ENCODE measurements at places on chromosomes 5 and 9.

- no peak for DNase-seq
These were observed 65.3 kb upstream of the SMC2 start for GRCh38 chr9:104028827-104029226.

- no peak for DNase-seq
These were observed 468.7 kb downstream of the TLE4 start for GRCh38 chr9:80040457-80040856.

GRCh38 chr9:37904445-37905130, 661 bp upstream of the SLC25A51 start:
- no peak for DNase-seq

DNA sequence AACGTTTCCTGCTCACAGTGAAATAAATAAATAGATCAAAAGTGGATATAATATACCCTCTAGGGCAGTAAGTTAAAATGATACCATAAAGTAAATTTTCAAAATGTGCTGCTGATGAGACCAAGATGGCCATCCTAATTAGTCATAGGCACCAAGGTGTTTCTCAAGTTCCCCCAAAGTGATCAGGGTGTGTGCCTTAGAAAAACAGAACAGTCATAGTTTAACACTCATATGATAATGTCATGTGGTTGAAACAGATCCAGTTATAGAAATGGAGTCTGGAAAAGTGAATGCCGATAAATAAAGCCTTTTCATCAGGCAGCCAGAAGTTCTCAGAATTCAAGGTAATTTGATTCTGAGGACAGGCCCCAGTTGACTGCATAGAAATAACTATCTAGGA, 161.5 kb upstream of the CDKN2B start:
- no peak for DNase-seq

DNA sequence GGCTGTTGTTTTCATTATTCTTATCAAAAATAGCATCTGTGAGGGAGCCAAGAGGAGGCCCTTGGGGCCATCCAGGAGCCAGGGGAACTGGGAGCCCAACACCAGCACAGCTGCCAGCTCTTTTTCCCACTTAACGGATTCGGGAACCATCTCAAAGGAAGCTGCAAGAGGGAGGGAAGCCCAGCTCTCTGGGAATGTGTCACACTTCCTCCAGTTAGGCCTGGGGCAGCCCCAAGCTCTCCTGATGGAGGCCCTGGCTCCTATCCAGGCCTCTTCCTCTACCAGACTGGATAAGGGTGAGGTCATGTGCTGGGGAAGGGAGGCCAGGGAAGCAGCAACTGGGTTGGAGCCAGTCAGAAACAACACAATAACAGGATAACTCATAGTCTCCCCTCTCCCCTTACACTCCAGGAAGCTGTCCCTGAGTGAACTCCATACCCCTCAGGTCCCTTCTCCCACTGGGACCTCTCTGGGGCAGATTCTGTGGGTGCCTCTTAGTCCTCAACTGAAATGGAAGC, 12.7 kb downstream of the CSF2 start:
- DNase-seq = no peak

DNA sequence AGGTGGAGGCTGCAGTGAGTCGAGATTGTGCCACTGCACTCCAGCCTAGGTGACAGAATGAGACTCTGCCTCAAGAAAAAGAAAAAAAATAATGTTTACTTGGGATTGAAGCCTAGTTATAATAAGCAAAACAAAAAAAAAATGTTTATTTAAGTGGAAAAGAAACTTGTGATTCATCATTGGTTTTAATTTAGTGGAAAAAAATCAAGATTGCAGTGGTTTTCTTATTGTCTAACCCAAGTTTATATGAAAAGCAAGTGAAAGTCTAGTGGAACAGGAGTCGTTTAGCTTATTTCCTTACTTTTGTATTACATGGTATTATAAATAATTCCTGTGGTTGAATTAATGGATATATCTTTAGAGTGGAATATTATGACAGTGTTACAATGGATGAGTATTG, 8.4 kb downstream of the CNOT8 start:
- DNase-seq = no peak

GRCh38 chr5:83172655-83173054, 95.3 kb downstream of the XRCC4 start:
- DNase-seq = no peak

- DNase-seq = no peak
These were observed 89.3 kb downstream of the COL5A1 start for GRCh38 chr9:134730761-134731496.

DNA sequence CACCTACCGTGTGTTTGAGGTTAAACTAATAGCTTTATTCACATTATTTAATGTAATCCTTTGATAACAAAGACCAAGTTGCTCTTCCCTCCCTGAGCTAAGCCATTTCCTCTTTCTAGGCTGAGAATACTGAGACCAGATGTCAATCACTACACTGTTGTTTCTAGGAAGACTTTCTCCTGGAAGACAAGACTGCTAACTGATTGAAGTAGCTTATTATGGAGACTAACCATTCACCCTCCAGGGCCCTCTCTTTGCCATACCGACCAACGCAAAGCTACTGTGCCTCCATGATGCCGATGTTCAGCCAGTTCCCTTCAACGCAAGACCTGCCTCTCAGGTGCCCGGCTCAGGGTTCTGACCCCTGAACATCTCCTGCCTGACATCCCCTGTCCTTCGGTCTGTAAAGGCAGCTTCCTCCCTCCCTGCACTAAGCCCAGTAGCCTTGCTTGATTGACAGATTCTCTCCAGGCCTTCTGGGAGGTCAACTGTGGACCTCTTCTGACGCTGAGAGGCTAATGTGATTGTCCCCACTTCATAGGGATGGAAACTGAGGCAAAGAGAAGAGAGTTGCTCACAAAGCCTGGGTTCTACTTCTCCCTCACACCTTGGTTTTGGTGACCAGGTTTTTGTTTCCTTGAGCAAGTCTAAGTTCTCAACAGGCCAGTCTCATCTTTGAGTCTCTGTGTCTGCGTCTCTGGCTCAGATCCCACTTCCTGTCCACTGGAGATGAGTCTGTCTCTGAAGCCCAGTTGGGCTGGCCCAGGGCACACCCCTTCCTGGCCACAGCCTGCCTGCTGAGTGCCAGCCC, 259.7 kb upstream of the IRX2 start:
- no peak for DNase-seq

DNA sequence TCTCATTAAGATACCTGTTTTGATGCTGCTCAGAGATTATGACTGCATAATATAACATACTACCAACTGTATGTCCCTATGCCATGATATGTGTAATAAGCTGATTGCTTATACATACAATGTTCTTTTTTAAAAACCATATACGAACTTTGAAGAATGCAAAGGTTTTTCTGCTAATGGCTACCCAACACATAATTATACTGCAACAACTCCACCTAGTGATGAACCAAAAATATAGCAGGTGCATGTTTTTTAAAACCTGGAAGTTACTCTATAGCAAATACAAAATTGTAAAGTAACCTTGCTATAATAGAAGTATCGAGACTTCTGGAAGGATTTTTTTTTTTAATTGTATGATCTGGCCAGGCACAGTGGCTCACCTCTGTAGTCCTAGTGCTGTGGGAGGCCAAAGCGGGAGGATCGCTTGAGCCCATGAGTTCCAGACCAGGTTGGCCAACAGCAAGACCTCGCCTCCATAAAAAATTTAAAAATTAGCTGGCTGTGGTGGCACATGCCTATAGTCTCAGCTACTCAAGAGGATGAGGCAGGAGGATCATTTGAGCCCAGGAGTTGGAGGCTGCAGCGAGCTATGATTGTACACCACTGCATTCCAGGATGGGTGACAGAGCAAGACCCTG, 49.1 kb downstream of the HOMER1 start:
- DNase-seq = peak; percentile 23

DNA sequence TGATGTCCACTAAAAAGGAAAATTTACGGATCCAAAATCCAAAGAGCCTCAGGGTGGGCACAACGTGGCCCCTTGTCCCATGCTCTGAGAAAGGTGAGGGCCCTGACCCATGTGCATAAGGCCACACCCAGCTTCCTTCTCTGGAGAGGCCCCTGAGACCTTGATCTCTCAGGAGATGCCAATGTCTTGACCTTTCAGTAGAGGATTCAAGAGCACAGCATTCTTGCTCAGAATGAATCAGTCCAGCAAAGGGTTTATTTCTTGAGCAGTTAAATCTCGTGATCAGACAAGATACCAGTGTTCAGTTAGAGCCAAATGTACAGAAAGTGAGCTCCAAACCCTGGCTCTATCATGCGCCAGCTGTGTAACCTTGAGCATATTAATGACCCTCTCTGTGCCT, 115.9 kb upstream of the DAPK1 start:
- no peak for DNase-seq

- DNase-seq = no peak
These were observed 654.8 kb downstream of the PRELID2 start for GRCh38 chr5:145180371-145180770.

GRCh38 chr5:39547553-39548154, 122.9 kb upstream of the DAB2 start:
- peak; percentile 48 for DNase-seq

DNA sequence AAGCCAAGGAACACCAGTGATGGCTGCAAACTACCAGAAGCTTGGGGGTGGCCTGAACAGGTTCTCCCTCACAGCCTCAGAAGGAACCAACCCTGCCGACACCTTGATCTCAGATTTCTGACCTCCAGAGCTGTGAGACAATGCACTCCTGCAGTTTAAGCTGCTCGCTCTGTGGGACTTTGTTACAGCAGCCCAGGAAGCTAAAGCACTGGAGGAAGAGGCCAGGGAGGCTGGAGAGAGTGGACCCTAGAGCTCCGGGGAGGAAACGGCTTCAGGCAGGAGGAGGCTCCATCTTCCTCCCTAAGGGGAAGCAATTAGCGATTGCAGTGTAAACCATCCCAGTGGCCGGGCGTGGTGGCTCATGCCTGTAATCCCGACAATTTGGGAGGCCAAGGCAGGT, 25.1 kb downstream of the BARX1 start:
- no peak for DNase-seq

GRCh38 chr9:97518166-97518908, 16.9 kb downstream of the TMOD1 start:
- no peak for DNase-seq

- DNase-seq = no peak
These were observed 192.1 kb upstream of the CLINT1 start for GRCh38 chr5:158051036-158051435.

DNA sequence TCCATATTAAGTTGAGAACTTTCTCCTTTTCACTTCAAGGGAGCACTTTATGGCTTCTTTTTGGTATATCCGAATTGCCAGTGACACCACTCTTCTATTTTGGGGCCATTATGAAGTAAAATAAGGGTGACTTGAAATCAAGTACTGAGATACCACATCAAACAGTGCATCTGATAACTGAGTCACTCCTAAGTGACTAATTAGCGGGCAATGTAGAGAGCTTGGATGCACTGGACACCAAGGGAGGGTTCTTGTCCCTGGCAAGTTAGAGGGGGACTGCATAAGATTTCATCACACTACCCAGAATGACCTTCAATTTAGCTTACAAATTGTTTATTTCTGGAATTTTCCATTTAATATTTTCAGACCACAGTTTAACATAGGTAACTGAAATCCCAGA, 813.9 kb upstream of the CDH10 start:
- no peak for DNase-seq

- no peak for DNase-seq
These were observed 70.5 kb upstream of the GFPT2 start for GRCh38 chr5:180423598-180423997.

DNA sequence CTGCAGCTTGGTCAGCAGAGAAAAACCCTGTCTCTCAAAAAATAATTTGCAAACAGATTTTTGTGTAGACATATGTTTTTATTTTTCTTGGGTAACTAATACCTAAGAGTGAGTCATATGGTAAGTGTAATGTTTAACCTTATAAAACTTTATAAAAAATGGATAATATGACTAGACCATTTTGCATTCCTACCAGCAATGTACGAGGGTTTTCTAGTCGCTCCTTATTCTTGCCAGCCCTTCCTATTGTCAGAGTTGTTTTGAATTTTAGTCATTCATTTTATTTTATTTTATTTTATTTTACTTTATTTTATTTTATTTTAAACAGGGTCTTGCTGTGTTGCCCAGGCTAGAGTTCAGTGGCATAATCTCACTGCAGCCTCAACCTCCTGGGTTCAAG, 37.8 kb downstream of the RABGAP1 start:
- DNase-seq = no peak

- no peak for DNase-seq
These were observed 31.7 kb downstream of the ZDHHC21 start for GRCh38 chr9:14661421-14662059.

- no peak for DNase-seq
These were observed 11.7 kb downstream of the SPIN1 start for GRCh38 chr9:88399966-88400365.

- DNase-seq = no peak
These were observed 239.6 kb downstream of the MAN2A1 start for GRCh38 chr5:109929376-109929775.

GRCh38 chr5:92907938-92908606, 672.9 kb downstream of the NR2F1-AS1 start:
- no peak for DNase-seq

GRCh38 chr9:79880626-79881025, 308.9 kb downstream of the TLE4 start:
- no peak for DNase-seq

DNA sequence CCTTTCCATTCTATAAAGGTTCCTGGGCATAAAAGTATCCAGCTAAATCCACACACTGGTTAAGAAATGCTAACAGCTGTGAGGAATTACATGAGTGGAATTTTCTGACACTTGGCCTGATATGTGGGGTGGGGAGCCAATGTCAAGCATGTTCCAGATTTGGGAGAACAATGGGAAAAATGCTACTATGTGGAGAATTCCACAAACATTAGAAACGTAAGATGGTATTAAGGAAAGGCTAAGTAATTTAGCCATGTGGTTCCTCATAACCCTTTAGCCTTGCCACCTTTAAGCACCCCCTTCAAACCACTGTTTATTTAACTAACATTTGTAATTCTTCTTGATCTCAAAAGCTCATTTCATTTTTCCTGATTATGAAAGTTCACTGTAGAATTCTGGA, 149.2 kb downstream of the GNA14 start:
- no peak for DNase-seq

GRCh38 chr9:137619240-137620047, 639 bp downstream of the EHMT1 start:
- DNase-seq = peak; percentile 22

DNA sequence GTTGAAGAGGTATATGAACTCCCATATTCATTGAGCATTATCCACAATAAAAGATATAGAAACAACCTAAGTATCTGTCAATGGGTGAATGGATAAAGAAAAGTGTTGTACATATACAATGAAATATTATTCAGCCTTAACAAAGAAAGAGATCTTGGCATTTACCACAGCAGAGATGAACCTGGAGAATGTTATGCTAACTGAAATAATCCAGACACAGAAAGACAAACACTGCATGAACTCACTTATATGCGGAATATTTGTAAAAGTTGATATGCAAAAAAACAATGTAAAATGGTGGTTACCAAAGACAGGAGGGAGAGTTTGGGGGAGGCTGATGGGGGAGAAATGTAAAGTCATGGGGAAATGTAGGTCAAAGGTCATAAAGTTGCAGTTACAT, 278.7 kb downstream of the ZNF608 start:
- DNase-seq = no peak

- no peak for DNase-seq
These were observed 4.1 kb downstream of the PLPP1 start for GRCh38 chr5:55530669-55531068.

DNA sequence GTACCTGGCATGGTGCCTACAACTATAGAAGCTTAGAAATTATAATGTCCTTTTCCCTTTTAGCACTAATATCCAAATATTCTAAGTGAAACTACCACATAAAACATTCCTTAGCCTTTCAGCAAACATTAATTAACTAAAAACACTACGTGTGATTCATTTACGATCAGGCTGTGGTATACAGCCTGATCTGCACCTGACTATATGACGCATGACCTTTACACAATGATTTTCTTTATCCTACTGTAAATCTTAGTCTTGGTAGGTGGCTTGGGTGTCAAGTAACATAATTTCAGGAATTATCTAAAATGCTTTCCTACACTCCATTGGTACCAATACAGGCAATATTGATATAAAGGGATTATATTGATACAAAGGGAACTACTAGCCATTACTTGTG, 686.7 kb downstream of the DTWD2 start:
- no peak for DNase-seq
